Activated gamma-delta T cell treated with anti-CD3 and anti-CD28 coated beads, Interleukin-2, amount 50 U/mL, for 16 hours (primary cell): ENCODE measurements at places on chromosomes 6 and 20.

GRCh38 chr6:146595972-146596731, 2.6 kb upstream of the ADGB start:
- no peak for DNase-seq

DNA sequence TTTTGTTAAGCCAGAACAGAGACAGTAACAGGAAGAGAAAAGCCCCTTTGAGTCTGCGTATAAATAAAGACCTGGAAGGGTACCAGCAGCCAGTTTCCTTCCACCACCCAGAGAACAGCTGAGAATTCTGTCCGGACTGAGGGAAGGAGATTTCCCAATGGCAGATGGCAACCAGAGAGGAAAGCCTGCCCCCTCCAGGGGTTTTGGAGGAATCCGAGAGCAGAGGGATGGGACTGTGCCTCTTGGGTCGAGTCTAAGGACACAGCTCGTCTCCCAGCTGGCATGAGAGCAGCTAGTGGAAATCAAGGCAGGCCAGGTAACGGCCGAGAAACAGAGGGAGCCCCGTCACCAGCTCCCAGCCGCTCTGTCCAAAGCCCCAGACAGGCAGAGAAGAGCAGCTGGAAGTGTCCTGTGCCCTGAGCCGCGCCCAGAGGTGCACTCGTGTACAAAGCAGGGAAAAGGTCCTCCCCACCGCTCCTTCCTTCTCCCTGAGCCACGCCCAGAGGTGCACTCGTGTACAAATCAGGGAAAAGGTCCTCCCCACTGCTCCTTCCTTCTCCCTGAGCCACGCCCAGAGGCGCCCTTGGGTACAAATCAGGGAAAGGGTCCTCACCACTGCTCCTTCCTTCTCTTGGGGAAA, 134.0 kb upstream of the SNX9 start:
- no peak for DNase-seq

DNA sequence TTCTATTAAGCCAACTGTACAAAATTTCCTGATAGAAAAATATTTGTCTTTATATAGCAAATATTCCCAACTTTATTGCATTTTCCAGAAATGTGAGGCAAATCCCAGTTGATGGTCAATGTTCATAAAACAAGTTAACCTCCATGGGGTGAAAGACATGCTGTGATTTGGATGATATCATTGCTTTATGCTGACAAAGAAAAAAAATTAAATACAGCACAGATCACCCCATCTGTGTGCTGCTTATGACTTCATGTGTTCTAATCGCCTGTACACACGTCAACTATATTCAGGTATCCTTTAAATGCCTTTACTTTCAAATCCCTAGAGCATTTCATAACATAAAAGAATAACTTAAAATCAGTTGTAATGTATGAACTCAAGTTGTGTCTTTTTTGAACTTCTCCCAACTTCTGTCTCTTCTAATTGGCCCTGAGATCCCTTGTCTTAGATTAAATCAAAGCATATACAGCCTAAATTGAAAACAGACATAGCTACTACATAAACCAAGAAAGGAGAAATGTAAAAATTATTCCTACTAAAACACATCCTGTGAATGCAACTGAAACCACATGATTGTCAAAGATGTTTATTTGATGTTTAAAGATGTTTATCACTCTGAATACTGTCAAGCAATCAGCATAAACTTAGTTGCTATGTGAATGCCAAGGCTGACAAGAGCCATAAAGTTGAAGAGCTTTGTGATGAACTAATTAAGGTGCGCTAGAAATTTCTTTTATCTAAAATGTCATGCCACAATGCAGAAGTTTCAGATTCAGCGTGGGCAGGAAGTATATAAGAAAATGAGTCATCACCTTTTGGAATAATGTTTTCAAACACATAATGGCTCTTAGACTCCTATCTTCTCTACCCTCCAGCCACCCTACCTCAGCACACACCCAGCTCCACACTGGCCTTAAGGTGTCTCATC, 68.7 kb downstream of the FILIP1 start:
- DNase-seq, result no peak

GRCh38 chr20:50689864-50690649, 1.3 kb downstream of the RIPOR3 start:
- DNase-seq, result no peak

GRCh38 chr20:24531631-24532419, 62.4 kb downstream of the SYNDIG1 start:
- DNase-seq, result no peak

GRCh38 chr6:49546331-49546730, 4.1 kb upstream of the C6orf141 start:
- DNase-seq, result no peak
